GF-D8 (cell line): ENCODE measurements at places on chromosomes 3 and 15.

DNA sequence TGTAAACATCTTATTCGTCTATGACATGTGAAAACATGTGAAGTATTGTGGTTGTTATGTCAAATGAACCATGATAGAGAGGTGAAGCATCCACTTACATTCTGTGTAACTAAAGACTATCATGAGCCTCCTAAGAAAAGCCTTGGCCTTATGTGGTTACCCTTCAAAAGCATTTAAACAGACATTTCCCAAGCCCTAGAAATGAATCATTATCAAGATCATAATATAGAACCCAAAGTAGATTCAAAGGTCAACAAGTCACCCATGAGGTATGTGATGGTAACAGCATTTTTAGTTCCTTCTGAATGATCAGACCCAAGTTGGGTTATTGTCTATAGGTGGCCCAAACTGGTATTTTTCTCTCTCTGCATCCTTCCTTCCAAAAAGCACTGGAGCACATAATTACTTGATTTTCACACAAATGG lies 408.0 kb downstream of the TBL1XR1 start:
- no peak for DNase-seq

- no peak for DNase-seq
Observed at GRCh38 chr3:197854596-197855343, 63.7 kb downstream of the LRCH3 start.

DNA sequence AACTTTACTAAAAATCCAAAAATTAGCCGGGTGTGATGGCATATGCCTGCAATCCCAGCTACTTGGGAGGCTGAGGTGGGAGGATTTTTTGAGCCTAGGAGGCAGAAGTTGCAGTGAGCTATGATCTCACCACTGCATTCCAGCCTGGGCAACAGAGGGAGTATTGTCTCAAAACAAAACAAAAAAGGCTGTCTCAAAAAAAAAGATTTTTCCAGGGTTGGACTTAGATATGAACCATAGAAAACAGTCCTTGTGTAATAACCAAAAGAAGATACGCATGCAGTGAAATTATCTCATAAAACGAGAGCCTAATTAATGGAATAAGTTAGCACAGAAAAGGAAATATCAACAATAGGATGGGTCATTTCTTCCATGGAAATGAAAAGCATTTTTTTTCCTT lies 320.4 kb upstream of the RASGRP1 start:
- no peak for DNase-seq

GRCh38 chr3:147712357-147712756 lies 303.2 kb downstream of the ZIC1 start:
- no peak for DNase-seq

DNA sequence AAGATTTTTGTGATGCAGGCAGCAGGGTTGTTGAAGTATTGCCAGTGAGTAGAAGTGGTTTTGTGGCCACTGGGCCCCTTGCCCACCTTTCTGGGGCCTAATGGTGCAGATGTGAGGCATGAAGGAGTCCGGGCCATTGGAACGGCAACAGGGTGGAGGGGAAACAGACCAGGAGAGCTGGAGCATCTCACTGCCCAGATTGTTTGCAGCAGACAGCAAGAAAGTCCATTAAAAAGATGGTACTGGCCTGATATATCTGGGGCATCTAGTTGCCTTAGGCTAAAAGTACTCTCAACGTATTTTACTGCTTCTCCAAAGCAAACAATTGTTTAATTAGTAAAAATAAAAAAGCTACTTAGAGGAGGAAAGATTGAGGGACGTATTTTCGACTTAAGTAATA lies 298.4 kb downstream of the SATB1 start:
- DNase-seq, result no peak

- no peak for DNase-seq
Observed at GRCh38 chr15:84842781-84843180, 25.6 kb downstream of the ALPK3 start.

DNA sequence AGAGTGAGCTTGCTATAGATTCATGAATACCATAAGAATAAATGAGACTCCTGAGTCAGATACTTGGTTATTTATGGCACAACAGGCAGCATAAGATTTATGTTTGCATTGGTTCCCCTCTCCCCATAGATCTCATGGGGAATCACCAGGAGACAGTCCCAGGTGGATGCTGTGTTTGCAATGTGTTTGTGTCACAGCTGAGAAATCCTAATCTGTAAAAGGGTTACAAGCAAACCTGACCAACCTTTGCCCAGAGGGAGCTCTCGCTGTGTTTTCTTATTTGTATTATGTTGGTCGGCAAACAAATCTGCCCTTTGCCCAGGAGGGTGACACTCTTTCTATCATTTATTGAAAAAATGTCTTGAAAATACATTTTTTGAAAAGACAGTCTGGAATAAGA lies 236.2 kb downstream of the ZPLD1 start:
- DNase-seq, result no peak

GRCh38 chr3:155619118-155619915 lies 125.6 kb downstream of the PLCH1 start:
- no peak for DNase-seq
